ENCODE measurements at places on chromosomes 3 and 15. TPM values are rescaled to one million over a fixed set of nuclear protein-coding genes. Genes with fewer than 3 reads are reported as not detected.

SEMA5B gene
- not detected for total RNA-seq

MEX3B gene
- 9.6 TPM for total RNA-seq

MEGF11 gene
- not detected for total RNA-seq

DPPA2 gene
- total RNA-seq, result not detected

TMEM266 gene
- total RNA-seq, result not detected

DNA sequence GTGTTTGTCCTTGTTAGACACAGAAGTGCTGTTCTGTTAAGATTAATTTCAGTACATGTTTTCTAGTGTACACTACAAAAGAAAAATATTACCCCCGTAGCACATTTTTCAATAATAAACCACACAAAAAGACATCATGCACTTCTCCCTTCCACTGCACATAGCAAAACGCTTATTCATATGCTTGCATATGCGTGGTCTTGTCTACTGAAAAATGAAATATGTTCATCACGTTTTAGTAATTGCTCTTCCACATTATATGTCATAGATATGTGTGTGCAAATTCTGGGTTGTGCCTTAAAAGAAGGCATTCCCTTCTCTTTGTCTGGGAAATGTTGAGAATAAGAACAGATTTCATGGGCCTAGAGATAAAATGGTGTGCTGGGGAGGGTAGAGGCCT lies 353.9 kb downstream of the NSUN3 start:
- no peak for DNase-seq

DNA sequence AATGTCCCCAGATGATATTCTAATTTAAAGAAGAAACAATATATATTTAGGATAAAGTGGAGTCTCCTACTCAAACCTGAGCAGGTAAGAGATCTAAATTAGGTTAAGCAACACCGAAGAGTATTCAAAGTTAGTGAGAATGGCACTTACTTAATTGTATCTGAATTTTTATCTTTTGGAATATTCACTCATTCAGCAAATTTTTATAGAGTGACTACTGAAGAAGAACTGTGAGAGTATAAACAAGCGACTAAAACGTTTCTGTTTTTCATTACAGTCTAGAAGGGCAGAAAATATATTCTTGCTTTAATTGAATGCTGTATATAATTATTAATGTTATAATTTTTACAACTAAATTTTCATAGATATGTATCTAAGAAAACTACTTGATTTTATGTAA lies 567.7 kb upstream of the TBL1XR1 start:
- DNase-seq, result no peak

DNA sequence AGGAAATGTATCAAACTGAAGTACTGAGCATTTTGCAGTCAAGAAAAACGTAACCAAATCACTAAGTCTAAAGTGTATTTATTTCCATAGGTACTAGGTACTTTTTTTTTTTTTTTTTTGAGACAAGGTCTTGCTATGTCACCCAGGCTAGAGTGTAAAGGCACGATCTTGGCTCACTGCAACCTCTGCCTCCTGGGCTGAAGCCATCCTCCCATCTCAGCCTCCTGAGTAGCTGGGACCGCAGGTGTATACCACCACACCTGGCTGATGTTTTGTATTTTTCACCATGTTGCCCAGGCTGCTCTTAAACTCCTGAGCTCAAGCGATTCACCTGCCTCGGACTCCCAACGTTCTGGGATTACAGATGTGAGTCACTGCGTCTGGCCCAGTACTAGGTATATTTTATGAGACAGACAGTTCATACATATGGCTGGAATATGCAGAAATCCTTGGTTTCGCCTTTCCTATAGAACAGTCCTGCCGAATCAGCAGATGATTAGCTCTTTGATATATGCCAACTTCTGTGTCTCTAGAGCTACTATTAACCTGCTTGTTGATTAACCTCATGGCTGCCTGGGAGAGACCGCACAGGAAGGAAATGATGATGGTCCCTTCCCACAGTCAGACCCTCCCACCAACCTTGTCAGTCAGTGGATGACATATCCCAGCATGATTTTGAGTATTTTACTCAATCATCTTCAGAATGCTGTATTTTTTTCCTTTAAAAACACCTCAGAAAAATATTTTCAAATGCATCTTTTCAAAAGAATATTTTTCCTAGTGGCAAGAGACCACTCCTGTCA lies 32.3 kb downstream of the TMOD3 start:
- no peak for DNase-seq

GRCh38 chr3:32467333-32468070 lies 35.1 kb downstream of the CMTM6 start:
- DNase-seq, result peak; percentile 53

GRCh38 chr15:69749797-69750196 lies 297.2 kb downstream of the RPLP1 start:
- DNase-seq, result no peak

GRCh38 chr3:7371693-7372572 lies 511.0 kb downstream of the GRM7 start:
- no peak for DNase-seq

GRCh38 chr15:63998489-63998888 lies 47.8 kb downstream of the DAPK2 start:
- DNase-seq, result no peak
